NT2/D1 (cell line): ENCODE measurements at places on chromosomes 1 and 21.

GRCh38 chr21:17901458-17902079, 82.4 kb upstream of the C21orf91 start:
- DNase-seq: no peak

DNA sequence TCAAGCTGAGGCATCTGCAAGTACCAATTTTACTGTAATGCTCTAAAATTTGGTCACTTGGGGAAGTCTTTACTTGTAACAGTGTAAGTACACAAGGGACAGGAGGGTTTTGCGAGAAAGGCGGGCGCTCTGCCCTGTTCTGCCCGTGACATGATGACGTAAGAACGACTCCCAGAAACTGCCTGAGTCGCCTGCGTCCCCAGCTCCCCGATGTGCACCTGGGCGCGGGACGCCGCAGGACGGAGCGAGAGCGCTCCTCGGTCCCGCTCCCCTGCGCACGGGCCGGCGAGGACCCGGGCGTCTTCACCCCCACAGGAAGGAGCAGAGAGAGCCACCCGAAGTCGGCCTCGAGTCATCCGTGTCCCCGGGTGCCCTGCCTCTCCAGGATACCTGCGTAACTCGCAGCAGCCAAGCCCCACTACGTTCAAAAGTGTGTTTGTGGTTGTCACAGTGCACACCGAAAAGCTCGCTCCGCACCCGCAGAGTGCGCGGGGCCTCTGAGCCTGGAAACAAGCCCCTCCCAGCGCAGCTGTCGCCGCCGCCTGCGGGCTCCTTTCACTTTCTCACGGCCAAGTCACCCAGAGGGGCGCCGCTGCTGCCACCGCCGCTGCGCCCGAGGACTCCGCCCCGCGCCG, 3.3 kb upstream of the ZBTB18 start:
- DNase-seq: peak; percentile 32

DNA sequence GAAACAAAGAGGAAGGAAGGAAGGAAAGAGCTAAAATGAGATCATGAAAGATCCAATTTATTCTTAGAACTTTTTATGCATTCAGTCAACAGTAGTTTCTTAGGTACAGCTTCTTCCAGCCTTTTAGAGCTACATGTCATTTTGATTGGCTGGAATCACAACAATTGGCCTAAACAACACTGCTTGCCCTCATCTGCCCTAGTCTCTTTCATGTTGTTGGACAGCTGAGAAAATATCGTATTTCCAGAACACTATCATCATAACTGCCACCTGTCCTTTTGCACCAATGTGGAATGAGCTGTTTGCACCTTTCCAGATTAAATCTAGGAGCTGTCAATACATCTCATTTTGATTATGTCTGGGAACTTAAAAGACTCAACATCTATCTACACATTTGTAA, 161.7 kb downstream of the TGFBR3 start:
- no peak for DNase-seq

- DNase-seq: no peak
Measured at GRCh38 chr1:223223091-223223995, 80.3 kb upstream of the TLR5 start.

DNA sequence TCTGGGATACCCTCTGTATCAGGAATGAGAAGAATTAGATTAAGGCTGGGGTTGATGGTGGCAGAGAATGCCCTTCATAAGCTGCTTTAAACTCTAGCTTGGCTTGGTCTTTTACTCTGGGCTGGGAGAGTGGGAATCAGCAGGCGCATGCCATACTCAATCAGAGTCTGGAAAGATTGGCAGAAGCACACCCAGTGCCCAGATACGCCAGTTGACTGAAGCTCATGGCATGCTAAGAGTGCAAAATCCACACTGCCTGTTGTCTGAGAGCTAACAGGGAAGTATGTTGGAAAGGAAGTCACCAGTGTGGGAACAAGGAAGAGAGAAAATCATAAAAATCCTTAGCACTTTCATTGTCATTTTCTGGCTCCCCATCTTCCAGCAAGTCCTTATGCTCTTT, 53.0 kb downstream of the HMCN1 start:
- DNase-seq: no peak

DNA sequence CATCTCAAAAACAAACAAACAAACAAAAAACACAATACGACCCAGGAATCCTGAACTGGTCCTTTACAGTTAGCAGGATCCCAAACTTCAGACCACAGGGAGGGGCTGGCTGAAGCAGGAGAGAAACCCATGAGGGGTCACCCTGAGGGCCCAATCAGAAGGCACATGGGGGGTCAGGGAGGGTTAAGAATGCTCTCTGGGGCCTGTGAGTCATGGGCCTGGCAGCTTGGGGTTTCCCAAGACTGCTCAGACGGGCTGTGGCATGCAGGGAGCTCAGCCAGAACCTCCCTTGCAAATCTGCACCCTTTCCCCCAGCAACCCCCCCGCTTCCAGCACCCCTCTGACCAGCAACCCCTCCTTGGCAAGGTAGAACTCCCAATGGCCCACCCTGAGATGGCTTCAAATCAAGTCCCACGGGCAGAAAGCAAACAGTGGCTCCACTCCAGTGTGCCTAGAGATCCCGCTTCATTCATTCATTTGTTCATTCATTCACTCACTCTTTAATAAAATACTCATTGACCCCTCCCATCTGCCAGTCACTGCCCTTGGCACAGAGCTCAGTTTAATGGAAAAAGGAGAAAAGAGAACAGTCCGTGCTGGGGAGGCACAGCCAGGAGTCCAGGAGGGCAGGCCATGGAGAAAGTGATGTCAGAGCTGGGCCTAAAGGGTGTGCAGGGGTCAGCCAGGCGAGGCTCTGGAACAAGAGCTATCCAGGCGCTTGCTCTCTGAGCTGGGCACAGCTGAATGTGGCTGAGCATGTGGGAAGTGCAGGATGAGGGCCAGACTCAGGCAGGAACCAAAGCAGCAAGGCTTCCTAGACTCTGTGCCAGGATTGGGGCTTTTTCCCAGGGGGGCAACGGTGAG, 8.2 kb downstream of the UQCRHL start:
- peak; percentile 46 for DNase-seq

DNA sequence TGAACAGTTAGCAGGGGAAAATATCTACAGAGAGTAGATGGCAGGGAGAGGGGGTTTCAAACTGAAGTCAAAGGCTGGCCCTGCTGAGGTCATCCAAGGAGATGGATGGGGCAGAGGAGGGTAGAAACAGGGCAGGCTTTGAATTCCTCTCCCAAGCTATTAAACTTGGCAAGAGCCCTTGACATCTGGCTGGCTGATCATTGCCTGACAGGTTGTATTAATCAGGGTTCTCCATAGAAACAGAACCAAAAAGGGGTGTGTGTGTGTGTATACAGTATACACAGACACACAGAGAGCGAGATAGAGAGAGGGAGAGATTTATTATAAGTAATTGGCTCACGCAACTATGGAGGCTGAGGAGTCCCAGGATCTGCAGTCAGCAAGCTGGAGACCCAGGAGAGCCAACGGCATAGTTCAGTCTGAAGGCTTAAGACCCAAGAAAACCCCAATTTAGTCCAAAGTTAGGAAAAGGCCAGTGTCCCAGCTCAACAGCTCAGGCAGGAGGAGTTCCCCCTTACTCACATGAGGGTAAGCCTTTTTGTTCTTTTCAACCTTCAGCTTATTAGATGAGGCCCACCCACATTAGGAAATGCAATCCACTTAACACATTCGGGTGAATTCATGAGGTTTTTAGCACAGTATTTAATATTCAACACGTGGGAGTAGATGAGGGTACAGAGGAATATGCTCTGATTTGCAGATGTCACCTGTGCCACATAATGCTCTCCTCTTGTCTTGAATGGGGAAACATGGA, 46.7 kb upstream of the HAO2 start:
- no peak for DNase-seq

DNA sequence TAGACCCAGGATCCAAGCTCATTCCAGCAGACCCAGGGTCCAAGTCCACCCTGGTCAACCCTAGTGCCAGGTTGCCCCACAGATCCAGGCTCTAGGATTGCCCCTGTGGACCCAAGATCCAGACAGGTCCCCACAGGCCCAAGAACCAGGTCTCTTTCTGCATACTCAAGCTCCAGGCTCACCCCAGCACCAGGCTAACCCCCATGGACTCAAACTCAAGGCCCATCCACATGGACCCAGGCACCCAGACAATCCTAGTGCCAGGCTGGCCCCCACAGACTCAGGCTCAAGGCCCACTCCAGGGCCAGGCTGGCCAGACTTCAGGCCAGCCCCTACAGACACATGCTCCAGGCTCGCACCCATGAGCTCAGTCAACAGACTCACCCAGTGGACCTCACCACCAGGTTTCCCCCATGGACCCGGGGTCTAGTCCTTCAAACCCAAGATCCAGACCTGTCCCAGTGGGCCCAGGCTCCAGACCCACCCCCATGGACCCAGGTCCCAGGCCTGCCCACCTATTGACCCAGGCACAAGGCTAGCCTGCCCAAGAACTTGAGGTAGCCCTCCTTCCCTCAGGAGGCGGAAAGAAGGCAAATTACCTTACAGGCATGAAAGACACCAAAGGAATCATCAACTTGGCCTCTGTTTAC, 124.4 kb downstream of the SMYD3 start:
- DNase-seq: no peak
